ENCODE measurements at places on chromosomes 4 and X.

- DNase-seq, result no peak
Observed at GRCh38 chr4:168362025-168362401, 43.5 kb upstream of the DDX60 start.

GRCh38 chr4:77121736-77122240 lies 35.2 kb upstream of the CCNG2 start:
- DNase-seq, result no peak

GRCh38 chr4:144648042-144648441 lies 2.1 kb downstream of the HHIP start:
- no peak for DNase-seq

DNA sequence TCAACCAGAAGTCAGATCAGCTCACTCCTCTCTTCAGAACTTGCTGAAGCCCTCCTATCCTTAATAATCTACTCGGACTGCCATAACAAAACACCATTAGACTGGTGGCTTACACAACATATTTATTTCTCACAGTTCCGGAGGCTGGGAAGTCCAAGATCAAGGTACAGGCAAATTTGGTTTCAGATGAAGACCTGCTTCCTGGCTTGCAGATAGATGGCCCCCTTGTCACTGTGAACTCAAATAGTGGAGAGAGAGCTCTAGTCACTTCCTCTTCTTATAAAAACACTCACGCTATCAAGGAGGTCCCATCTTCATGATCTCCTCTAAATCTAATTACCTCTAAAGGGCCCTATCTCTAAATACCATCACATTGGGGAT lies 125.1 kb downstream of the CAMK2D start:
- DNase-seq, result no peak

DNA sequence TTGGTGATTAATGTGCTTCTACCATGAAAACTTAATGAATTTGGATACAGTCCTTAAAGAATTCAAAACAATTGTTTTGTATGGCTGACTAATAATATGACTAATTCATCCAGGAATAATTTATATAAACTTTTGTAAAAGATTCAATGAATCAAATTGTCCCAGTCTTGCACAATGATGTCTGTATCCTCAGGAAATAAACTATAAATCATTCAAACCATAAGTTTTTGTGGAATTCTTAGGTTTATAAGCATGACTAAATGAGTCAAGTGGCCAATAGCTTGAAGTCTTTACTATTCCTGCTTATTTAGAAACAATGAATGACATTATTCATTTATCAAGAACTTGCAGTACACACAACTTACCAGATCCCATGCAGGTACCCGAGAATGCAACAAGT lies 935.0 kb upstream of the INTU start:
- no peak for DNase-seq

- DNase-seq, result no peak
Observed at GRCh38 chr4:952881-953573, 20.3 kb downstream of the DGKQ start.

- DNase-seq, result no peak
Observed at GRCh38 chrX:134538316-134538715, 78.4 kb downstream of the HPRT1 start.

- DNase-seq, result no peak
Observed at GRCh38 chrX:82362550-82362949, 1145.5 kb upstream of the POU3F4 start.

DNA sequence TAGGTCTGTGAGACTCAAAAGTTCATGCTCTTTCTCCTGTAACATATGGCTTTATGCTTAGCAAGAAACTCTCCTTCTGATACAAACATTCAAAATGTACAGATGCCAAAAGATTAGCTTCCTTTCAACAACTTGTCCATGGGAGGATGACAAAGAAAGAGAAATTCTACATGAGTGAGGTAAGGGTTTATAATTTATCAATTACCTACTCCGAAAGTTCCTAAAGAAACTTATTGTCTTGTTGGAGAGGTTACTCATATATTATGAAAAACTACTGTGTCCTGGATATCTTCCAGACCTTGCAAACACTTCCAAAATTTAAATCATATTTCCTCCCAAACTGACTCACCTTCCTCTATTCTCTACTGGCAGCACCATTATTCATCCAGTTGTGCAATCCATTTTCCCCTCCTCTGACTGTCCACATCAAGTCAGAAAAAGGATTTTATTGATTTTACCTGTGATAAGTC lies 65.1 kb downstream of the ENPEP start:
- no peak for DNase-seq

DNA sequence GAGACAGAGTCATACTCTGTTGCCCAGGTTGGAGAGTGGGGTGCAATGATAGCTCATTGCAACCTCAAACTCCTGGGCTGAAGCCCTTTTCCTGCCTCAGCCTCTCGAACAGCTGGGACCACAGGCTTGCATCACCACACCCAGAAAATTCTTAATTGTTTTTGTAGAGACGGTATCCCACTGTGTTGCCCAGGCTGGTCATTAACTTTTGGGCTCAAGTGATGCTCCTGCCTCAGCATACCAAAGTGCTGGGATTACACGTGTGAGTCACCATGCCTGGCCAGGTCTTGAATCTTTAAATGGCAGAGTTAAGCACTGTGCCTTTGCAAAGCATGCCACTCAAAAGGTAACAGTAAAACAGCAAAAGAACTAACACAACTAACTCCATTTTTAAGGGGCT lies 28.6 kb upstream of the BBS12 start:
- no peak for DNase-seq

- DNase-seq, result no peak
Observed at GRCh38 chr4:146165840-146166239, 9.7 kb upstream of the LSM6 start.

DNA sequence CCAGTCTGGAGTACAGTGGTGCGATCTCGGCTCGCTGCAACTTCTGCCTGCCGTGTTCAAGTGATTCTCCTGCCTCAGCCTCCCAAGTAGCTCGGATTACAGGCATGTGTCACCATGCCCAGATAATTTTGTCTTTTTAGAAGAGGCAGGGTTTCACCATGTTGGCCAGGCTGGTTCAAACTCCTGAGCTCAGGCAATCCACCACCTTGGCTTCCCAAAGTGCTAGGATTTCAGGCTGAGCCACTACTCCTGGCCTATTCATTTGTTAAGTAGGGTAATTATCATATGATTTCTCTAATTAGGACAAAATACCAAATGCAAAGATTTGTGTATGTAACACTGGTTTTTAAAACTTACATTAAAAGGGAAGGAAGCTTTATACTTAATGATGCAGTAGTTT lies 137.8 kb downstream of the GPM6A start:
- no peak for DNase-seq

- no peak for DNase-seq
Observed at GRCh38 chr4:155819066-155819465, 47.0 kb downstream of the ASIC5 start.

DNA sequence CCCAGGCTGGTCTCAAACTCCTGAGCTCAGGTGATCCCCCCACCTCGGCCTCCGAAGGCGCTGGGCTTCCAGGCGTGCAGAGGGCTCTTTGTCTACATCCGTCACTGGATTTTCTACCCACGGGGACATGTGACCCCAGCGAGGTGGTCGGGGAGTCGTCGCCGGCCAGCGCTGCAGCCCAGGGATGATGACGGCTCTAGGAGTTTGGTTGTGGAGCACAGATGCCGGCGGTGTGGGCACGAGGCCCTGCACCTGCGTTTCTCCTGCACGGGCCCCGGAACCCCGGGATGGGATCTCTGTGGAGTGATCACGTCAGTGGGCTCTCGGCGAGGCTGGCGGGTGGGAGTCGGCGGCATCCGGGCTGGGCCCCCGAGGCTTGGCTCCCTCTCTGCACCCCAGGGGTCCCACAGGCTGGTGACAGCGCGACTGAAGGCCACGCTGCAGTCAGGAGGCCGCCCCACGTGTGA lies 9.1 kb upstream of the GTPBP6 start:
- DNase-seq, result no peak

- no peak for DNase-seq
Observed at GRCh38 chr4:120446051-120446567, 379.5 kb upstream of the MAD2L1 start.

DNA sequence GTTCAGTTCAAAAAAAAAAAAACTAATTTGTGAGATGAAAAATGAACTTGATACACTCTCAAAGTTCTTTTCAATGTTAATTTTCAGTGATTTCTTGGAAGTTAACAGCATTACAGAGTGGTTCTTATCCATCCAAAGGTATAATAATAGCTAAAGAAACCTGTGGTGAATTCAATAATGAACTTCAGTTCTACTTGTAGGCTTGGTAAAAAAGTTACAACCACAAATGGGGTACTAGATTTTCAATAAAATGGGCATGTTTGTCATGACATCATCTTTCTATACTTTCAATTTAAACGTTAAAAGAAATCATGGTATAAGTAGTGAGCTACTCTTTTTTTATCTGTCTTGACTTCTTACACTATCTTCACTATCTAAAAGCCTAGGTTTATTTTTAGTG lies 424.8 kb downstream of the CFAP47 start:
- DNase-seq, result no peak

DNA sequence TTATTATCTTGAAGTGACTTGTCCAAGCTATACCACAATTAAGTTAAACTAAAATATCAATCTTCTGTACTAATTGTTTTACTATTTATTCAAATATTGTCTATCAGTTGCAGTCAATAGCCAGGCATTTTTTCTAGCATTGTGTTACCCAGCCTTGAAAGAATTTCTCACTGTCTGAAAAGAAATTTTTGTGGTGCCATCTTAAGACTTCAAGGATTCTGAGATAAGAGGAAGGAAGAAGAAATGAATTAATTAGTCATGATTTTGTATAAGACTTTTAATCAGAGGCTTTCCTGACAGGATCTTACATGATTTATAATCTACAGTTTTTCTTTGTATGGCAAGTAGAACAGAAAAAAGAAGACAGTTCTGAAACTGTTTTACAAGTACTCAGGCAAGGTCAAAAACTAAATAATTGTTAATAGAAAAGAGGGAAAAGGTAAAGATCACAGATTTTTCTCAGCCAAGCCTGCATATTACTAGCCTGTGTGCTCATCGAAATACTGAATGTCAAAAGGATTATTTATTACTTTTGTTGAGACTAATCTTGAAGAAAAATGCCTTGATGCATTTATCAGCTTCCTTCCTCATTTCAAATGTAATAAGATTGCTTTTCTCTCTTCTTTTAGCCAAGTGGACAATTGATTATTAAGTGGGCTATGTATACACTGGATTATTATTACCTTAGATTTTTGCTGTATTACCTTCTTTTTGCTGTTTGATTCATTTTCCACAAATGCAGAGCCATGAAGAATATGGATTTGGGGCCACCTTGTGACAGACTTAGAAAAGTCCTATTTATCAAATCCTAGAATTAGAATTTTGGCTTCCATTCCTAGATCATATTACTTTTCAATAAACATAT lies 53.8 kb downstream of the CXCL1 start:
- DNase-seq, result no peak

GRCh38 chr4:114349543-114350175 lies 248.9 kb upstream of the UGT8 start:
- DNase-seq, result no peak

GRCh38 chr4:97404876-97405523 lies 738.3 kb downstream of the STPG2 start:
- no peak for DNase-seq

DNA sequence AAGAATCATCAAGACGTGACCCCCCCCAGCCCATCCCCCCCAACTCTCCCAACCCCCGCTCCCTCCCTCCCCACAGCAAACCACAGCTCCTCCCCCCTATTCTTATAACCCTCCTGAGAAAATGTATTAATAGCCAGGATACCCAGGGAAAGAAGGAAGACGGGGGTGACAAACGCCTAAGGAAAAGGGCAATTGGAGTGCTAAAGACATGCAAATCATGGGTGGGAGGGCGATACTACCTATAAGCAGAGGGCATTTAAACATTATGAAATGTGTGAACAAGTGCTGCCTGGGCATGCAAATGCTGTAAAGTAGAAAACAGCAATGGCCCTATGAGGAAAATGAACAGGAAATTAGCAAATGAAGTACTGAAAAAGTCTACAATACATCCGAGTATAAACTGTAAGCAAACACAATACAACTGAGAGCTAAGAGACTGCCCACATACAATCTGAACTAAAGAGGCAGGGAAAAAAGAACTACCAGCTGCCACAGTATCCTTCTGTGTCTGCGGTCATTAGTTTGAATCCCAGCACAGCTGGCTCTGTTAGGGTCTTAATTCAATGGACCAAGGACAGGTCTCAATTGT lies 2.4 kb downstream of the CXXC4 start:
- DNase-seq, result no peak

DNA sequence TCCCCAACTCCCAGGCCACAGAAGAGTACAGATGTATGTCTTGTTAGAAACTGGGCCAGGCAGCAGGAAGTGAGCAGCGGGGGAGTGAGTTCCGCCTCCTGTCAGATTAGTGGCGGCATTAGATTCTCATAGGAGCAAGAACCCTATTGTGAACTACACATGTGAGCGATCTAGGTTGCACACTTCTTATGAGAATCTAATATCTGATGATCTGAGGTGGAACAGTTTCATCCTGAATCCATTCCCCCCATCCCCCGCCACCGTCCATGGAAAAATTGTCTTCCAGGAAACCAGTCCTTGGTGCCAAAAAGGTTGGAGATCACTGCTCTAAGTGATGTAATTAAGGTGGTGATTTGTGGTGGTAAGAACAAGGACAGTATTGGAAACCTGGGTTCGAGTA lies 24.5 kb upstream of the NEXMIF start:
- DNase-seq, result no peak

DNA sequence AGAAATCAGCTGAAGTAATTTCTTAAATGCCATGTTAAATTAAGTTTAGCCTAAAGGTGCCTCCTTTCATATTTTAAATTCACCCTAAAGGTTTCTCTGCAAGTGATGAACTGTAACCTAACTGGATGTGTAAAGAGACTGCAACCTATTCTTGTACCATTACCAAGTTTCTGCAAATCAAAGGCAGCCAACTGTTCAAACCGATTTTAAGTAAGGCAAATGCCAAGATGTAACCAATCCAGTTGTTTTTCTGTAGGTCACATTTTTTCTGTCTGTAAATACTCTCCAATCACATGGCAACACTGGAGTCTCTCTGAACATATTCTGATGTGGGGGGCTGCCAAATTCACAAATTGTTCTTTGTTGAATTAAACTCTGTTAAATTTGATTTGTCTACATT lies 42.4 kb upstream of the FGF2 start:
- no peak for DNase-seq

DNA sequence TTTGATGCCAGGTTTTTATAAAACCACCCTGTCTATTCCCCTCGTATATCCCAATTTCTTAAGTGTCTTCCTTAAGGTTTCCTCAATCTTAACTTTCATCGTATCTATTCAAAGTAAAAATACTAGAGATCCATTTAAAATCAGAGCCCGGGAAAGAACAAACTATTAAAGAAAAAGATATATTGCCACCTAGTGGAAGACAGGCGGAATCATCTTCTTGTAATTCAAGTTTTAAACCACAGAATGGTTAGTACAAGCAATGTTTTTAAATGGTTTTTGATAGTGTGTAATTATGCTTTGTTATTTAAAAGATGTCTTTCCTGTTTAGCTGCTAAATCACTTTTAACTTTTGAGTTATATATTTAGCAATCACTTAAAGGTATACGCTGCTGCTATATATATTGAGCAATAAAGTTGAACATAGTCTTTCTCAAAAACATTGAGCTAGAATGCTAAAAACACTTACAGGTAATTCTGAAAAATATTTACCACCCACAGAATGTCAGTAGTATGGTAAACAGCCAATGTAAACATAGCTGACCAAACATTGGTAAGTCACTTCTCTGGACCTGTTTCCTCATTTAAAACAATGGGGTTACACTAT lies 18.2 kb downstream of the PRDM8 start:
- DNase-seq, result no peak

All from stimulated activated CD4-positive, alpha-beta T cell treated with anti-CD3 and anti-CD28 coated beads, Interleukin-4, amount 100 ng/mL, for 24 hours (primary cell).